Activated naive CD8-positive, alpha-beta T cell treated with anti-CD3 and anti-CD28 coated beads for 36 hours (primary cell): ENCODE measurements at places on chromosomes 16 and 17.

DNA sequence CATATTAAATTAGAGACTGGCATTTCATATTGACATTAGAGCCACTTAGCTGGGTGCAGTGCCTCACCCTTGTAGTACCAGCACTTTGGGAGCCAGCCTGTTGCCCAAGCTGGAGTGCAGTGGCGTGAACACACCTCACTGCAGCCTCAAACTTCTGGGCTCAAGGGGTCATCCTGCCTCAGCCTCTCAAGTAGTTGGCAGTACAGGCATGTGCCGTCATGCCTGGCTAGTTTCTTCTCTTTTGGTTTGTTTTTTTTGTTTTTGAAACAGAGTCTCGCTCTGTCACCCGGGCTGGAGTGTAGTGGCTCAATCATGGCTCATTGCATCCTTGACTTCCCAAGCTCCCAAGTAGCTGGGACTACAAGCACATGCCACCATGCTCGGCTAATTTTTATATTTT lies 8.7 kb downstream of the PPM1E start:
- DNase-seq: no peak

- no peak for DNase-seq
Observed at GRCh38 chr17:48873209-48873608, 19.4 kb upstream of the ATP5MC1 start.

GRCh38 chr16:3934491-3935181 lies 54.1 kb upstream of the CREBBP start:
- no peak for DNase-seq

GRCh38 chr16:78436846-78437245 lies 337.4 kb downstream of the WWOX start:
- DNase-seq: no peak

DNA sequence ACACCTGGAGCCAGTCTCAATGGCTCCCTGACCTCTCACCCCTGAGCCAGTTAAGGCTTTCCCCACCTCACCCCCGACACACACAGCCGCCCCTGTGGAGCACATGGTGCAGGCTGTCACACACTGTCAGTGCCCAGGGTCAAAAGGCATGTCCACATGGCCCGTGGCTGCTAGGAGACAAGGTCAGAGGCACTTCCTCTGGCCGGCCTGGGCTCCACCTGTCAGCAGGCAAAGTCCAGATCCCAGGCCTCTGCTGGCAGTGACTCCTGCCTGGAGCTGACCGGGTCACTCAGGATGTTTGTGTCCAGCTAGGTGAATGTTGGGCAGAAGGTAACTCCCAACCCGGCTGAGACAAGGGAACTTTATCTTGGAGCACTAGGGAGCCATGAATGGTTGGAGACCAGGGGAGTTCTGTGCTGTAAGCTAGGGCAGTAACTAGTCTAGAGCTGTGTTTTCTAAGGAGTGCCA lies 6.0 kb downstream of the SREBF1 start:
- no peak for DNase-seq

DNA sequence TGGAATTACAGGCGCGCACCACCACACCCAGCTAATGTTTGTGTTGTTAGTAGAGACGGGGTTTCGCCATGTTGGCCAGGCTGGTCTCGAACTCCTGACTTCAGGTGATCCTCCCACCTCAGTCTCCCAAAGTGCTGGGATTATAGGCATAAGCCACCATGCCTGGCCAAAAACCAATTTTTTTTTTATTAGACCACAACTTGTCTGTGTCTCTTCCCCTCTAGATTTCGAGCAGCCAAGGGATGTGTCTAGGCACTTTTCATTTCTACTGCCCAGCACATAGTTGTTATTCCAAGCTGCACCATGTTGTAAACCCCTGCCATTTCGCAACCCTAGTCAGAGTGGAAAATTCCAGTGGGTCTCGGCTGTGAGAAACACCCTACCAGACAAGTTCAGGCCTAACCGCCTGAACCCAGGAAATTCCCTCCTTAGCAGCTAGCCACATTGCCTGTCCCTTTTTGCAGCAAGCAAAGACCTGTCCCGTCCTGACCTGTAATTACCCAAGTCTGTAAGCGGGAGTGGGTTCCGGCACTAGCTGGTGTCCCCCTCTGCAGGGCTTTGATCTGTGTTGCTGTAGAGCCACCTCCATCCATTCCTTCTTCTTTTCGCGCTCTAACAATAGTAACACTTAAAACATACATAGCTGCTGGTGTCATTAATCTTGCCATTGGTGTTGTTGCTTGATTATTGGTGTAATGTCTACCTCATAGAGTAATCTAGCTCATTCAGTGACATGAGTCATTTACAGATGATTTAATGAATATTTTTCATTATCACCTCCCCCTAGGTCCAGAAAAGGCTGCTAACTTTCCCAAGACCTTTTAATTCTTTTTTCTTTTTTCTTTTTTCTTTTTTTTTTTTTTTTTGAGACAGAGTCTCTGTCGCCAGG lies 77.3 kb upstream of the ATF7IP2 start:
- no peak for DNase-seq

- peak; percentile 81 for DNase-seq
Observed at GRCh38 chr17:78168903-78169793, 767 bp downstream of the SYNGR2 start.

- DNase-seq: no peak
Observed at GRCh38 chr17:12522743-12523183, 142.9 kb upstream of the MYOCD start.

DNA sequence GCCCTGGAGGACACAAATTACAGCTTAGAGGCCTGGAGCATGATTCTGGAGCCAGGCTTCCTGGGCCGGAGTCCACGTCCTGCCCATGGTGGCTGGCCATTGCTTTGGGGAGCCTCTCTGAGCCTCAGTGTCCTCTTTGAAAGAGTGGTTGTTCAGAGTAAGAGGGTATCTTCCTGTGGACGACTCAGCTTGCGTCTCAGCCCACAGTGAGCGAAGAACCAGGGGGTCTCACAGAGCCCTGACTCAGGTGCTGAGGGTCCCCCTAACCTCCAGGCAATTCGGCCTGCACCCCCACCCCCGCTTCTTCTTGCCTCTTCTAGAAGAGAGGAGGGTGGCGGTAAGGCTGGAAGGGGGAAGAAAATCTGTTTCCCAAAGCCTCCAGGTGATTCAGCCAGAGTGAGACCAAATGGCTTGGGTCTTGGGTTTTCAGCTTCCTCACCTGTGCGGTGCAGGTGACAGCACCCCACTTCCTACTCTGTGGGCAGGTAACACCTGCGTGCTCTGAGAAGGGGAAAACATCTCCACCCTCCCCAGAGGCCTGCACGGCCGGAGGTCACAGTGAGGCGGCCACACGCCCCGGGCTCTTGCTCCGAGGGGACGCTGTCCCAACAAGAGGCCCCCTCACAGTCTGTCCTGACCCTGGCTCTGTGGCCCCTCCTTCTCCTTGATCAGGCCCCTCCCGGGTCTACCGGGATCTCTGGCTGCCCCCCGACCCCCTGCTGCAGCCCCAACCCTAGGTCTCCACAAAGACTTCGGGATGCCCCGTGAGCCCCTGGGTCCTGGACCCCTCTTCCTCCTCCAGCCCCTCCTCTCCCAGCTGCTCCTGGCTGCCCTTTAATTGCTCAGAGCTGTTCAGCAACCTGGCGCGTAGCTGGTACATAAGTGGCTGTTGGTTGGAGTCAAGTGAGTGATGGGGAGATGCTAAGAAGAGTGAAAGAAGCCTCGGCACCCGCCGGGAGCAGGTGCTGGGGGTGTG lies 119.2 kb downstream of the METRNL start:
- DNase-seq: no peak

DNA sequence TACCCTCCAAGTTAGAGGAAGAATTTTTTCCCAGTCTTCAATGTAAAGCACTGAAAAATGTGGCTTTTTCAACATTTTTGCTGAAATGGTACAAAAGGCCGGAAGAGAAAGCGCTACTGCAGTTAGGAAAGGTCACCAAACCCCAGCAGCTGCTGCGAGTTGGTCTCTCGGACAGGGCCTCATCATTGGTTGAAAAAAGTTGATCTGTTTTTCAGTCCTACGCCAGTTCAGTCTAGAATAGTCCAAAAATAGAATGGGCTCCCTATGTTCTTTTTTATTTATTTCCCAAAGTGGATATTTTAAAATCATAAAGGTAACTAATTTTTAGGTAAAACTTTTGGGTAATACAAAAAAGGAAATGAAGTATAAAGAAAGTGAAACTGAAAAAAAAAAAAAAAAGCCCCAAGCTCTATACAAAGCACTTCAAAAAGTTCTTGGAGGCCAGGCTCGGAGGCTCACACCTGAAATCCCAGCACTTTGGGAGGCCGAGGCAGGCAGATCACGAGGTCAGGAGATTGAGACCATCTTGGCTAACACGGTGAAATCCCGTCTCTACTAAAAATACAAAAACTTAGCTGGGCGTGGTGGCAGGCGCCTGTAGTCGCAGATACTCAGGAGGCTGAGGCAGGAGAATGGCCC lies 17.4 kb downstream of the ADAP2 start:
- no peak for DNase-seq

- no peak for DNase-seq
Observed at GRCh38 chr16:54631782-54632181, 298.9 kb upstream of the IRX5 start.

- DNase-seq: no peak
Observed at GRCh38 chr16:55566432-55567175, at the start of gene CAPNS2. Gene CAPNS2 (plus strand): TSS chr16:55566684. CDS start chr16:55566757, 73 bp downstream.

GRCh38 chr17:48787828-48788227 lies 29.2 kb downstream of the TTLL6 start:
- no peak for DNase-seq

GRCh38 chr16:50826797-50827316 lies 85.0 kb downstream of the CYLD start:
- DNase-seq: no peak

DNA sequence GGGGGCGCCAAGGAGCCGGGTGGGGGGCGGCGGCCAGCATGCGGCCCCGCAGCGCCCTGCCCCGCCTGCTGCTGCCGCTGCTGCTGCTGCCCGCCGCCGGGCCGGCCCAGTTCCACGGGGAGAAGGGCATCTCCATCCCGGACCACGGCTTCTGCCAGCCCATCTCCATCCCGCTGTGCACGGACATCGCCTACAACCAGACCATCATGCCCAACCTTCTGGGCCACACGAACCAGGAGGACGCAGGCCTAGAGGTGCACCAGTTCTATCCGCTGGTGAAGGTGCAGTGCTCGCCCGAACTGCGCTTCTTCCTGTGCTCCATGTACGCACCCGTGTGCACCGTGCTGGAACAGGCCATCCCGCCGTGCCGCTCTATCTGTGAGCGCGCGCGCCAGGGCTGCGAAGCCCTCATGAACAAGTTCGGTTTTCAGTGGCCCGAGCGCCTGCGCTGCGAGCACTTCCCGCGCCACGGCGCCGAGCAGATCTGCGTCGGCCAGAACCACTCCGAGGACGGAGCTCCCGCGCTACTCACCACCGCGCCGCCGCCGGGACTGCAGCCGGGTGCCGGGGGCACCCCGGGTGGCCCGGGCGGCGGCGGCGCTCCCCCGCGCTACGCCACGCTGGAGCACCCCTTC lies 484 bp downstream of the FZD2 start:
- peak; percentile 52 for DNase-seq

DNA sequence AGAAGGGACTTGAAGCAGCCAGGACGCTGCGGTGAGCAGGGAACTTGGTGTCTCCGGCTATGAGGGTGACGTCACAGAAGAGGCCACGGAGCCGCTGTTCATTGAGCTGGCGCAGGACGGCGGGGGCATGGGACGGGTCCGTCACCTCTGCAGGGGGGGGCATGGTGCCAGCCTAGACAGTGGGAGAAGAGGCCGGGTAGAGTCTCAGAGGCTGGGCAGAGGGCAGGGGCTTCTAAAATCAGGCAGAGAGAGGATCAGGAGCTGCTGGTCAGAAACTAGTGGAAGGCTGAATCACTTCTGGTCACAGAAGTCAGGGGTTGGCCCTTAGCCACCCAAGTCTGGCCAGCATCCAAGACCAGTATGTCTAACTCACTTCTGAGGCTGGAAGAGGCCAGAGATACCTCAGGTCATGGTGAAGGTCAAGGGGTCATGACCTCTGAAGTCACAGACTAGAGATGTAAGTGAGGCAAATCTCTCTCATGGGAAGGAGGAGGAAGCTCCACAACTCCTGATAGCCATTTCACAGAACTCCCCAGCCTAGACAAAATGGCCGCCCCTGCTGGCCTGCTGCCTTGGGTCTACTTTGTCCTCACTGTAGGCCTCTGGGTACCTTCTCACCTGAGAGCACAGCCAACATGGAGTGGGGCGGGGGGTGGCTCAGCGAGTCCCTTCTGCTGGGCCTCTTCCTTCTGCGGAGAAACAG lies 12.6 kb downstream of the ZBTB4 start:
- DNase-seq: no peak

DNA sequence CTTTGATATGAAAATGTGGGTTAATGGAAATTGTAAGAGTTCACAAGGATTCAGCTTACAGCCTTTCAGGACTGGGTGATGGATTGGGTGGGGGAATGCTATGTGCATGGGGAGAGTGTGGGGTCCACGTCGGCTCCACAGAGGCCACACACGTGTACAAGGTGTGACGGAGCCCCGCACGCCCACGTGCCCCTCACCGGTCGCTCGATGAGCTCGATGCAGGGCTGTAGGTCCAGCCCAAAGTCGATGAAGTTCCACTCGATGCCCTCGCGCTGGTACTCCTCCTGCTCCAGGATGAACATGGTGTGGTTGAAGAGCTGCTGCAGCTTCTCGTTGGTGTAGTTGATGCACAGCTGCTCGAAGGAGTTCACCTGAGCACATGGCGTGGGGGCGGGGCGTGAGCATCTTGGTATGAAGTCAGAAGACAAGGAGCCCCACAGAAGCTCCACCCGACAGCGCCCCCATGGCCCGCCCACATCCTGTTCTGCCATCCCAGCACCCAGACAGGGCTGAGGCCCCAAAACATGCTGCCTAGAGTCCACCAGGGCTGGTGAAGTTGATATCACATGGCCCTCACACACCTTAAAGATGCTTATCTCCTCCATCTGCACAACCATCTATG lies 99.1 kb downstream of the MYH11 start:
- DNase-seq: peak; percentile 18

- DNase-seq: no peak
Observed at GRCh38 chr16:79005096-79005495, 595.4 kb downstream of the MAF start.

DNA sequence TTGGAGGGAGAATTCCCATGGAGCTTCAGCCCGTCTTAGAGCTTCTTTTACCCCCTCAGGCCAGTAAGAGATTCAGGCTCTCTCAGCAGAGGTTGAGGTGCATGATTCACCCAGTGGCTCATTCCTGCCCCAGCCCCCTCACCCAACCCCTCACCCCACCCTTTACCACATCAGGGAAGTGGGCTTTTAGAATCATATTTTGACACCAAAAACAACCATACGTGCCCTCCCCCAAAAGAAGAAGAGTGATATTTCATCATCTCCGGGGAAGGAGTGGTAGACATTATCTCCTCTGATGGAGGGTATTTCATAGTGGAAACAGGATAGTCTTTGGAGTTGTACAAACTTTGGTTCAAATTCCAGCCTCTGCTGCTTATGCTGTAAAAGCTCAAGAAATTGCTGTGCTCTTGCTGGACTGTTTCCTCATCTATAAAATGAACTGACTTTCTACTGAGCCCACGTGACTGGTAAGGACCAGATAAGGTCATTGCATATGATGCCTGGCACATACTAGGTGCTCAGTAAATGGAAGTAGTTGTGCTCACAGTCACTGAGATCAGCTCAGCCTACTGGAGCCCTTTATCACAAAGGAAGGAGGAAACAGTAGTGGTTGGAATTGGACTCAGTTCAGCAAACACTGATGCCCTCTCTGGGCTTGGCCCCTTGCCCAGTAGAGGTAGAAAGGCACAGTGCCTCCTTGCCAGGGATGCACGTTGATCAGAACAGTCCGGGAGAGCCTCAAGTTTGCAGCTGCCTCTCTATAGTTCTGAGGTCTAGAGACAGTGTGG lies 18.3 kb upstream of the CCL5 start:
- peak; percentile 50 for DNase-seq

- no peak for DNase-seq
Observed at GRCh38 chr16:66304151-66304550, 62.3 kb upstream of the CDH5 start.

GRCh38 chr17:5434984-5435383 lies 4.0 kb downstream of the C1QBP start:
- no peak for DNase-seq
